GM06990 (cell line): ENCODE measurements at places on chromosomes 7 and 10.

DNA sequence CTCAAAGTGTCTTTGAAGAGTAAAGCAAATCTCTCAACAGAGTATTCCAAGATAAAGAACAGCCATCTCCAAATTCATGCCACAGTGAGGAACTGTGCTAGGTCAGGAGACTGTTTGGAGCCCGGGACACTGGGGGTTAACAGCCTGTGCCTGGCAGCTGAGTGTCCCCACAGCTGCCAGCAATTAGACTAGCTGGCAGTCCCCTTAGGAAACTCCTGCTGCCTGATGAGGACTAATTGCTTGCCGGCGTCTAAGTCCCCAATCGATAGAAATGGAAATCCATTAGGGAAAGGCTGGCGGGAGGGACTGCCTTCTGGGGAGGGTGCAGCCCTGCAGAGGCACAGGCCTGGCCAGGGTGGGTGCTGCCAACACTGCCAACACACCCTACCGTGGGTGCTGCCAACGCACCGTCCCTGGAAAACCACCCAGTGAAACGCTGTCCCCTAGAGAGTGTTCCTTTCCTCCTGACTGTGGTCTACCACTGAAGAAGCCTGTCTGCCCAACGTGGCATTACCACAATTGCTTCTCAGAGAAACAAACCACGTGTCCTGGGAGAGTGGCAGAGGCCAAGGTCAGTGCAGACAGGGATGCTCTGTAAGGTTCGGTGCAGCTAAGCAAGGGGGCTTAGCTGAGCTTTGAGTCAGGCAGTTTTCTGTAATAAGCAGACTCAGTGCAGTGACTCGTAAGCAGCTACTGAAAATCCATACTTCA, 60.8 kb downstream of the XRCC2 start:
- DNase-seq = no peak

- DNase-seq = no peak
These were observed 116.6 kb downstream of the MICU1 start for GRCh38 chr10:72509206-72509799.

- no peak for DNase-seq
These were observed 7.6 kb downstream of the CALCR start for GRCh38 chr7:93566876-93567275.

- DNase-seq = no peak
These were observed 90.8 kb downstream of the SFMBT2 start for GRCh38 chr10:7320072-7320471.

- DNase-seq = no peak
These were observed 560.5 kb upstream of the MKI67 start for GRCh38 chr10:128686630-128687278.

- no peak for DNase-seq
These were observed 69.9 kb upstream of the NKX6-2 start for GRCh38 chr10:132855889-132856288.

- DNase-seq = no peak
These were observed 80.1 kb upstream of the ADO start for GRCh38 chr10:62724465-62724864.

GRCh38 chr10:11831520-11831951, 8.4 kb downstream of the PROSER2 start:
- DNase-seq = no peak

- DNase-seq = no peak
These were observed 130.1 kb upstream of the LRRN3 start for GRCh38 chr7:110960811-110961210.
